ENCODE measurements at places on chromosomes 1 and 21. TPM values are rescaled to one million over a fixed set of nuclear protein-coding genes. Genes with fewer than 3 reads are reported as not detected.

Gene FOXD2
- 0.38 TPM for total RNA-seq

Gene C1orf87
- not detected for total RNA-seq

Gene SH2D1B
- total RNA-seq = 0.12 TPM

Gene FMN2
- 2.8 TPM for total RNA-seq

Gene ZNF670
- 3.5 TPM for total RNA-seq

Gene OR2W3
- not detected for total RNA-seq

Gene PCNT
- total RNA-seq = 14.2 TPM

Gene FNBP1L
- 20.5 TPM for total RNA-seq

Gene TMEM81
- total RNA-seq = 2.0 TPM

Gene SRGAP2B
- total RNA-seq = 17.5 TPM

Gene PIGR
- total RNA-seq = not detected

Gene TRIM63
- not detected for total RNA-seq

Gene APOBEC4
- not detected for total RNA-seq

Gene GUCA2A
- total RNA-seq = not detected
